ENCODE measurements at places on chromosomes 7 and 10.

DNA sequence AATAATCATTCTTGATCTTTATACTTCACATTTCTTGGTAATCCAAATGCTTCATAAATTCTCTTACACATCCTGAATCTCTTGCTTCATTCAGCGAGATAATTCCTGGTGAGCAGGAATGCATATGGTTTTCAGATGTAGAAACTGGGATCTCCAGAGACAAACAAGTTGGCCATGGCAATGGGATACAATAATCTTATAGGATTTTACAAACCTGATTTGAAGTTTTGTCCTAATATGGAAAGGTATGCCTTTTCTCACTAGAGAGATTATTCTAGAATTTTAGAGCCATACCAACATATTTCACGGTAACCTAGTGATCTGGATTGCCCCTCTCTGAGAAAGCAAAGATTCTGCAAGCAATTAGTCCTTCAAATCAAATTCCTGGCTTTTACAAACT lies 13.1 kb upstream of the TRDMT1 start:
- no peak for DNase-seq

GRCh38 chr10:110207805-110208613 lies 604 bp downstream of the MXI1 start:
- no peak for DNase-seq

DNA sequence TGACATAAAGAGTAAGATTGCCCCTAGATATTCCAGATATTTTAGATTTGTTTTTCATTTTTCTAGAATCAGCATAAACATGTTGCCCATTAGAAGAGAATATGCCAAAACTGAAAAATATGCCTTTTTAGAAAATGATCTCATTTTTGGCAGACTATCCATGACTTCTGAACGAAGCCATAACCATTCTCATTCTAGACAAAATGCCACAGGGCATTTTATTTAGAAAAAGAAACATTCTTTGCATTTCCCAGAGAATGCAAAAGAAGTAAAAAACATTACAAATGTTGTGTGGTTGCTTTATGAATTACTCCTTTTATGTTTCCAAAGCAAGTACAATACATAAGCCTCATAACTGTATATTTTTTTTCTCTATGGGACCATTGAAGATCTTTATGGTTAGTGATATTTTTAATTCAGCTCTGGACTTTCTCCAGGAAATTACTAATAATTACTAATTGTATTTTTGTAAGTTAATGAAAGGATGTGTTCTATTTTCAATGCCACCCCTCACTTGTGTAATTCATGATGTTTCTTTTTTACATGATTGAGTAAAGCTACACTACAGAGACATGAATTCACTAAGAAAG lies 109.6 kb upstream of the SEM1 start:
- no peak for DNase-seq

GRCh38 chr7:27154369-27154768 lies 2.0 kb upstream of the HOXA3 start:
- DNase-seq, result no peak

DNA sequence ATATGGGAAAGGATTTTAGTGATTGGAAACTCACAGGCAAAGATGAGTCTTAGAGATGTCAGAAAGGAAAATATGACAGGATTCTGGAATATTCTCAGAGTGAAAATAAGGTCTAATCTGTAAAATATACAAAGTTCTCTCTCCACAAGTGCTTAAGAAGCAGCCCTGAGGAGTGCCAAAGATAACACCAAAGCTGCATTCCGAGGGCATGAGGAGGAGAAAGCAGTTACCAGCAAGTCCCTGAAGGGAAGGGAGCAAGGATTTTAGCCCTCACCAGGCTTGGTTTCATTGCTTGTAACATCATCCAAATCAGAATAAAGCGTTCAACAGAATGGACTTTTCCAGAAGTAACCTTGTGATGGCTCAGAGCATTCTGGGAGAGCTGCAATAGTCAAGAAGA lies 31.4 kb upstream of the DLX6 start:
- no peak for DNase-seq

Data from NCI-H1048 (cell line).